ENCODE measurements at places on chromosomes 16 and 17.

DNA sequence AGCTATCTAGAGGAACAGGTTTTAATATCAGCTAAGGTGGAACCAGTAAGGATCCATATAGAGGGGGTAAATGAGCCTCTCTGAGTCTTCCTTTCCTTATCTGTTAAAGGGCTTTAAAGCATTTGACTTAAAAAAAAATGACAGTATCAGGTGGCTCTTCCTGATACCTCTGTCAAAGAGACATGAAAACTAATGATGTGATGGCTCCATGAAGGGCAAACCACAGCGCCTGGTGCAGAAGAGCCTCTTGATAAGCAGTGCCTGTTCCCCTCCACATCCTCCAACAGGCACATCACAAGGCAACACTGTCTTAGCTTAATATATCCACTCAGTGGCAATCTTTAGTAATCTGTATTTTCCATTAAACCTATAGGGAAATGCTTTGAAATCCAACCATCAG is 68.9 kb downstream of the USP31 start:
- DNase-seq, result no peak

- DNase-seq, result no peak
Observed at GRCh38 chr17:31008374-31009041, 37.7 kb downstream of the RNF135 start.

DNA sequence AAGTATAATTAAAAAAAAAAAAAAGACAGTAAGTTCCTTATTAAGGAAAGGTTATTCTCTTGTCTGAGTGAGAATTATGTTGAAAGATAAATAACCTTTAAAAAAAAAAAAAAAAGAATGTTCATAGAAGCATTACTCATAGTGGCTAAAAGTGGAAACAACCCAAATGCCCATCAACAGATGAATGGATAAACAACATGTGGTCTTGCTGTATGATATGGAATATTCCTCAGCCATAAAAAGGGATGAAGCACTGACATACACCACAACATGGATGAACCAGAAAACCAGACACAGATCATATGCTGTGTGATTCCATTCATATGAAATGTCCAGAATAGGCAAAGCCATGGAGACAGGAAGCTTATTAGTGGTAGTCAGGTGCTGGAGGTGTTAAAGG is 9.2 kb upstream of the CCNF start:
- DNase-seq, result no peak

GRCh38 chr16:3879887-3880564 is 487 bp downstream of the CREBBP start:
- DNase-seq, result no peak

DNA sequence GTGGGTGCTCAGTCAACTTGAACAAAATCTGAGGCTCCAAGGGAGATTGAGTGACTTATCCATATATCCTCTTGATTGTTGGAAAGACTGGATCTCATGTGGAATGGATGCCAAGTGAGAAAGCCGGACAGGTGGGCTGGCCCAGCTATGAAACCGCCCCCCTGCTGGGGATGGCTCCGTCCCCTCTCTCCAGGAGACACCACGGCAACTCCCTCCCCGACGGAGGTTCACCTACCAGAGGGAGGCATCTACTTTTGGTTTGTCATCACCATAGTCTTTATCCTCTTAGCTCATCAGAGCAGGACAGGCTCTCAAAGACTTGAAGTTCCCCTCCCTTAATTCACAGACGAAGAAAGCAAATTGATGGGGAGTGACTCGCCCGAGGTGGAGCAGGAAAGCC is 1.8 kb upstream of the ALG1 start:
- no peak for DNase-seq

DNA sequence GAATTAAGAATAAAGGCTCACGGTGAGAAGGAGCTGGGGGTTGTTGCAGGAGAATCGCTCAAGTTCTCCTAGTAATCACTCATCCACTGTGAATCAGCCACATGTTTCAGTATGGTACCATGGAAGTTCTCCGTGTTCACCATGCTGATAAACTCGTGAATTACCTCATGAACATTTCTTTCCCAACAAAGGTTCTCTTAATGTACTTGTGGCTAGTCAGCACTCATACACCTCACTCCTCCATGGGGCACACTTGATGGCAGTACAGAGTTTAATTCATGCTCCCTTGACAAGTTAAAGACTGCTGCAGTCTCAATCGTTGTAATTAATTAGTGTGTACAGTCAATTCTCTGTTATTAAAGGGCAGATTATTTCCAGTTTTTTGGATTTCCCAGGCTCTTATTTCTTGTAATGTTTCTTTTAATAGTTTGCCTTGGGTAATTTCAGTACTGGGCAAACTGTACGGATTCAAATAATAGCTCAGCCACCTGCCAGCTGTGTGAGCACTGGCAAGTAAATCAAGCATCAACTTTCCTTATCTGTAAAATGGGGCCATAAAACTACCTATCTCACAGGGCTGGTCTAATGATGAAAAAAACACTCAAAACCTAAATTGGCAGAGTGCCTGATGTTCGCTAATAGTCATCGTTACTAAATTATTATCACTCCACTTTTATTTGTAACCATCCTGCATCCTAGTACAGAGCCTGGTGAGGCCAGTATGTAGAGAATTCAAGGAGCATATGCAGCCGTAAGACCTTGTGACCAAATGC is 6.1 kb downstream of the GOT2 start:
- DNase-seq, result no peak

GRCh38 chr16:12927591-12927990 is 26.2 kb downstream of the SHISA9 start:
- DNase-seq, result no peak

GRCh38 chr16:16111639-16112038 is 111.7 kb downstream of the ABCC6 start:
- no peak for DNase-seq

- DNase-seq, result no peak
Observed at GRCh38 chr17:81527591-81528383, at the start of gene FSCN2. Gene FSCN2, plus strand, starts transcription at chr17:81528377. Its CDS starts 155 bp downstream, at chr17:81528532.

DNA sequence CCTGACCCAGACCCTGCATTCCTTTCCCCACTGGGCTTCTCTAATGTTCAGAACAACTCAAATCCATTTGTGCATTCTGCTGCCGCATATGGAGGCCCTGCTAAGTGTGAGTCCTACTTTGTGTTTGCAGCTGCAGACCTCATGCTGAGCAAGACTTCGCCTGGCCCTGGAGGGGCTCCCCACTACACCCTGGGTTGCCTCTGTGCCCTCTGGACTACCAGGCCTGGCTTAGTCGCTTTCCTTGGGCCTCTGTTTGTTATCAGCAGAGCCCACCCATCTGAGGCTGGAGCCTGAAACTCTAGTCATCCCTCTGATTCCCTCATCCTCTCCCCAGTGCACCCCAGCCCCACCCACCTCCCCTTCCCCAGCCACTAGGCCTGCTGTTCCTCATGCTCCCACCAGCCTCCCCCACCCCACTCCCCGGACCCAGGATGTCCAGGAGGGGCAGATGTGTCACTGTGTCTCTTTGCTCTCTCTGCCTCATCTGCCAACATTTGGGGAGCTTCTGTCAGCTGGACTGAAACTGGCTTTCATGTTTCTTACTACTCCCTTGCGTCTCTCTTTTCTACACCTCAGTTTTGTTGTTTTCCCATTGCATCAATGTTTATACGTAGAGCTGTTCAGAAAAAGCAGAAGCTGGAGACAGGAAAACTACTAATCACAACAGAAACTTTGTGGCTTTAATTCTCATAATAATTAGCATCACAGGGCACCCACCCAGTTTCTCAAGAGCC is 17.9 kb upstream of the CD300E start:
- no peak for DNase-seq
